ENCODE measurements at places on chromosomes 1 and 21. TPM values are rescaled to one million over a fixed set of nuclear protein-coding genes. Genes with fewer than 3 reads are reported as not detected.
A peak's percentile ranks its signal among the peaks of the same experiment; 100 is the strongest.

CHRM3 gene
- 5.5 TPM for total RNA-seq

KCNN3 gene
- 7.3 TPM for total RNA-seq

PDPN gene
- total RNA-seq = 2.9 TPM

POLR3C gene
- 20.9 TPM for total RNA-seq

HES3 gene
- total RNA-seq = not detected

- peaks cover 47% of the 10 kb centered on the region for H3K4me1 ChIP-seq
- DNase-seq = peak; percentile 82
- peak overlapping the region; percentile 90 for H3K27ac ChIP-seq
Measured at GRCh38 chr1:27342778-27343638, 1.2 kb downstream of the SYTL1 start.

GRCh38 chr1:66444438-66445265 is 89.3 kb upstream of the SGIP1 start:
- no peaks in the 10 kb centered on the region for H3K27me3 ChIP-seq
- DNase-seq = no peak
- peaks cover 18% of the 10 kb centered on the region for H3K4me1 ChIP-seq

DNA sequence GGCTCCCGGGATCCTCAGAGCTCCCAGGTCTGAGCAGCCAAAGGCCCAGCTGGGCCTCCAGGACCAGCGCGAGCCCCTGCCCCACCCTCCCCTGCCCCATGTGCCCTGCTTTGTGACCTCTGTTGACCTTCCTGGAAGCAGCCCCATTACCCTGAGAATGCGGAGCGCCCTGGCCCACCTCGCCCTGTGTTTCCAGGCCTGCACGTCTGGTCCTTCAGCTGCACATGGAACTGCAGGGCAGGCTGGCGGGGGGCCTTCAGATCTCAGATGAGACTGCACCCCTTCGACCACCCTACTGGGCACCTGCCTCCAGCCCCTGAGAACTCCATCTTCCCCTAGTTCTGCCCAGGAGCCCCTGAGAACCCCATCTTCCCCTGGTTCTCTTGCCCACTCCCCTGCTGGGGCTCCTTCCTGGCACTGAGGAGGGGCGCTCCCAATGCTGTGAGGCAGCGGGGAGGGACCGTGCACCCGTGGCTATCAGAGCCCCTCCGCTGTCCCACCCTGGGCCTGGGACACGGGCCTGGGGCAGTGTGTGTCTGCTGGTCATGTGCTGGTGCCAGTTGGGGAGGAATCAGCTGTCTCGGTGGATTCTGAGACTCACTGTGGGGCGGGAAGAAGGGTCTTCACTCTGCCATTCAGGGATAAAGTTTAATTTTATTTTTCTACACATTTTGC is 25.1 kb downstream of the TMEM201 start:
- no peak overlapping the region for H3K27ac ChIP-seq
- peaks cover 7% of the 10 kb centered on the region for H3K4me1 ChIP-seq
- DNase-seq = peak; percentile 2
- peaks cover 53% of the 10 kb centered on the region for H3K36me3 ChIP-seq

- no peaks in the 10 kb centered on the region for H3K36me3 ChIP-seq
- no peaks in the 10 kb centered on the region for H3K4me1 ChIP-seq
- no peaks in the 10 kb centered on the region for H3K27me3 ChIP-seq
- no peak overlapping the region for H3K4me3 ChIP-seq
Measured at GRCh38 chr1:234000557-234001041, 96.1 kb downstream of the SLC35F3 start.

GRCh38 chr1:235149824-235150223 is 11.2 kb downstream of the RBM34 start:
- H3K36me3 ChIP-seq = peaks cover 100% of the 10 kb centered on the region
- no peak overlapping the region for H3K27ac ChIP-seq
- DNase-seq = no peak
- no peaks in the 10 kb centered on the region for H3K27me3 ChIP-seq
- no peak overlapping the region for H3K4me3 ChIP-seq

DNA sequence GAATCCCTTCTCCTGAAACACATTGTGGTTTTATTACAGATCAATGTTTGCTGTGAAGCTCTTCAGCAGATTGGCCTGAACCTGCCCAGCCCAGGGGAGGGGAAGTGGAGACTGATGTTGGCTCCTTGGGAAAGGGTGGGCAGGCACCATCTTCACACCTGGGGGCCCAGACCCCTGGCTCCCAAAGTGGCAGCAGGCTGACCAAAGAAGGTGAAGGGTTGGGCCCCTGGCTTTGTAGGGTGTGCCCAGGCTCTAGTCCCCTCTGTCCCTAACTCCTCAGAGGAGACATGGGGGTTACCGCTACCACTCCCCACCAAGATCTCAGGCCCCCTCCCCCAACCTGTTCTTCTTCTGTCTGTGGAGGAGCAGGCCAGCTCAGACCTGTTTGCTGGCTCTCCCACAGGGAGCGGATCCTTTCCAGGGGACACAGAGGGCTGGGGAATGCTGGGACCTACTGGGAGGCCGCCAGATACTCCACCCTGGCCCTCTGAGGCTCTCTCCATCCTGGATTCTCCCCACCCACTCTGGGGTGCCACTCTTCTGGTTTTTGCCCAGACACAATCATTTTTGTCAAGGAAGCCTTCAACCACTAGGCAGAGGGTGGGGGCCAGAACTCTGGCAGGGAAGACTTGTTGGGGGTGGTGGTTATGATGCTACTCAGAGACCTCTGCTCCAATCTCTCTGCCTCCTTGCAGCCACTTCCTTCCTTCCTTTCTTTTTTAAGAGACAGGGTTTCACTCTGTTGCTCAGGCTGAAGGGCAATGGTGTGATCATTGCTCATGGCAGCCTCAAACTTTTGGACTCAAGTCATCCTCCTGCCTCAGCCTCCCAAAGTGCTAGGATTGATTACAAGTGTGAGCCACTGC is 5.0 kb upstream of the EFNA3 start:
- peaks cover 29% of the 10 kb centered on the region for H3K4me1 ChIP-seq
- peaks cover 3% of the 10 kb centered on the region for H3K27me3 ChIP-seq
- H3K4me3 ChIP-seq = no peak overlapping the region
- H3K27ac ChIP-seq = no peak overlapping the region
- H3K36me3 ChIP-seq = peaks cover 11% of the 10 kb centered on the region

DNA sequence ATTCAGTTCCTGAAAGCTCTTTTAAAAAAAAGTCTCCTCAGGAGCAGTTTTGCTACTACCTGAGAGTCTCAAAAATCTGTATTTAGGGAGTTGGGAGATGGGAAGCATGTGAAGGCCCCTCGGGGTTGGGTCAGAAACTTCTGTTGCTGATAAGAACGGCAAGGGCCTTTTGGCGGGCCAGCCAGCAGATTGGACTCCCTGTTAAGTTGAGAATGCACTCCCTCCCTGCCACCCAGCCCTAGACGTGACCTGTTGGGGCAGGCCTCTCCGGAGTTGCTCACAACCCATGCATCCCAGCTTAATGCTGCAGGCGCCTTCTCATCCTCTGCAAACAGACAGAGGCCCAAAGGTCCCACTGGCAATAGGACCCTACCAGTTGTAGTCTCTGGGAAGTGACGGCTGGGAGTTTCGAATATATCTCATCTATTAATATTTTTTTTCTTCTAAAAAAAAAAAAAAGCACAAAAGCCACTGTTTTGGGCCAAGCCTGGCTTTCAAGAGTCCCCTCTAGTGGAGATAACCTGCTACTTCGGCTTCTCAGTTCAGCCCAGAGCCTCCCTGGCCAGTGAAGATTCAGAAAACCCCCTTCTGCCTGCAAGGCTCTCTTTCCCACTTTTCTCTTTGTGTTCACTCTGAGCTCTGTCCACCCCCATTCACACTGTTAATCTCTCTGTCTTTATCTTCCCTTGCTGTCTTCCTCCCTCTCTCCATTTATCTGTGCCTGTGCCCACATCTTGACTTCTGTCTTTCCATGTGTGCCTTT is 5.3 kb downstream of the PLXNA2 start:
- no peaks in the 10 kb centered on the region for H3K27me3 ChIP-seq
- no peak overlapping the region for H3K4me3 ChIP-seq
- peaks cover 83% of the 10 kb centered on the region for H3K4me1 ChIP-seq
- H3K36me3 ChIP-seq = no peaks in the 10 kb centered on the region
- no peak for DNase-seq

GRCh38 chr21:46604975-46605766 is at the start of gene S100B:
TSS of gene S100B (minus strand) at chr21:46605082. CDS start at chr21:46602415, 2,667 bp downstream.
- H3K27me3 ChIP-seq = peaks cover 23% of the 10 kb centered on the region
- peak; percentile 78 for DNase-seq
- no peaks in the 10 kb centered on the region for H3K4me1 ChIP-seq
- H3K36me3 ChIP-seq = no peaks in the 10 kb centered on the region

GRCh38 chr1:202956969-202957368 is 1.1 kb downstream of the ADIPOR1 start:
- peaks cover 49% of the 10 kb centered on the region for H3K4me1 ChIP-seq
- H3K4me3 ChIP-seq = peak overlapping the region; percentile 99
- no peaks in the 10 kb centered on the region for H3K27me3 ChIP-seq
- peak overlapping the region; percentile 97 for H3K27ac ChIP-seq
- peaks cover 20% of the 10 kb centered on the region for H3K36me3 ChIP-seq
- no peak for DNase-seq

- no peak overlapping the region for H3K27ac ChIP-seq
- H3K36me3 ChIP-seq = no peaks in the 10 kb centered on the region
- H3K27me3 ChIP-seq = no peaks in the 10 kb centered on the region
- no peak for DNase-seq
- no peaks in the 10 kb centered on the region for H3K4me1 ChIP-seq
Measured at GRCh38 chr1:63230722-63231121, 91.6 kb upstream of the FOXD3 start.

- no peaks in the 10 kb centered on the region for H3K36me3 ChIP-seq
- no peaks in the 10 kb centered on the region for H3K27me3 ChIP-seq
- no peak overlapping the region for H3K27ac ChIP-seq
- no peak overlapping the region for H3K4me3 ChIP-seq
- H3K4me1 ChIP-seq = peaks cover 25% of the 10 kb centered on the region
Measured at GRCh38 chr1:184530226-184530625, 143.4 kb downstream of the C1orf21 start.

- no peak for DNase-seq
- peaks cover 5% of the 10 kb centered on the region for H3K4me1 ChIP-seq
- H3K27me3 ChIP-seq = no peaks in the 10 kb centered on the region
- no peaks in the 10 kb centered on the region for H3K36me3 ChIP-seq
Measured at GRCh38 chr21:21003701-21004100, 5.5 kb downstream of the NCAM2 start.

- peak overlapping the region; percentile 36 for H3K4me3 ChIP-seq
- no peak for DNase-seq
- no peaks in the 10 kb centered on the region for H3K36me3 ChIP-seq
- H3K27me3 ChIP-seq = peaks cover 5% of the 10 kb centered on the region
Measured at GRCh38 chr1:24318615-24319311, 394 bp upstream of the GRHL3 start.

DNA sequence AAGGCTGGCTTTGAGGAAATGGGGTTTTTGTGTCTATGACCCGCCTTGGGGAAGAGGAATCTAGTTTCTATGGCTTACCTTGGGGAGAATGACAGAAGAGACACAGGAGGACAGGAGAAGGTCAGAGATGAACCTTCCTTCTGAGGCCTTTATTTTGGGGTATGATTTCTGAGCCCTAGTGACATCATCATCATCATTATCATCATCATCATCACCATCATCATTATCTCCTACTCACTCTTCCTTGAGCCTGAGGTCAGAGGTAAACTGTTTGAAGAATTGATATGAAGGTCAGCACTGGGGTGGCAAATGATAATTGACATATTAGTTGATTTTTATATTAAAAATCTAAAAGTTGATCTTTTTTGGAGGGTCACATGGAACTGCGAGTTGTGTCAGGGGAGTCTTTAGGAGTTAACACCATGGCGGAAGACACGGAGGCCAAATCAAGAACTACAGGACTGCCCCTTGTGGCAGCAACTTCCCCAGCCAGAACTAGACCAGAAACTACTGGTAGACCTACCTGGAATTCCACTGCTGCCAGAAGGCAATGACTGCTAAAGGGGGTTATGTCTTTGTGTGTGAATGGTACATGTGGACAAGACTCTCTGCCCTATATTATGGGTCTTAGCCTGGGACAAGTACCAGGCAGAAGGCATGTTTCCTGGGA is 49.8 kb upstream of the WLS start:
- no peaks in the 10 kb centered on the region for H3K36me3 ChIP-seq
- no peaks in the 10 kb centered on the region for H3K27me3 ChIP-seq
- H3K4me1 ChIP-seq = no peaks in the 10 kb centered on the region
- DNase-seq = no peak
- no peak overlapping the region for H3K4me3 ChIP-seq
- no peak overlapping the region for H3K27ac ChIP-seq

DNA sequence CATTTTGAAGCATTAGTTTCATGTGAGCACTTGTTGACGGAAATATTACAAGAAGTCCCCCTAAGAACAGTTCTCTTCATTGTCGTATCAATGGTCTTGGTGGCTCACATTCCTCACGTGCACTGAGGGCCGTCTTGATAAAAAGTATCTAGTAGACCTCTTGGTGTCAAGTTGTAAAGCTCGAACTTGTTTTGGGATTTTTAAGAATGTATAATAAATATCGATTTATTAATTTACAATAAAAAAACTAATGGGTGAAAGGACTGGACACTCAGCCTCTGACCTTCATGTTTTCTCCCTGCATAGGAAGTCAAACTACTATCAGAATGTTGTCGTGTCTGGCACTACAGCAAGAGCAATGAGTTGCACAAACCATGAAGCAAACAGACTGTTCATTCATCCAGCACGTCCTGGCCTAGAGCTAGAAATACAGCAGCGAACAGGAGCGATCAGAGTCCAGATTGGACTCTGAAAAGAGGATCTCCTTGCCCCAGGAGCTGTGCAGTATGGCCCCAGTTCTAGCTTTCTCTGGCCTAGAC is 319.2 kb downstream of the SMYD3 start:
- H3K4me1 ChIP-seq = no peaks in the 10 kb centered on the region
- H3K36me3 ChIP-seq = no peaks in the 10 kb centered on the region
- no peak overlapping the region for H3K27ac ChIP-seq
- no peak overlapping the region for H3K4me3 ChIP-seq

DNA sequence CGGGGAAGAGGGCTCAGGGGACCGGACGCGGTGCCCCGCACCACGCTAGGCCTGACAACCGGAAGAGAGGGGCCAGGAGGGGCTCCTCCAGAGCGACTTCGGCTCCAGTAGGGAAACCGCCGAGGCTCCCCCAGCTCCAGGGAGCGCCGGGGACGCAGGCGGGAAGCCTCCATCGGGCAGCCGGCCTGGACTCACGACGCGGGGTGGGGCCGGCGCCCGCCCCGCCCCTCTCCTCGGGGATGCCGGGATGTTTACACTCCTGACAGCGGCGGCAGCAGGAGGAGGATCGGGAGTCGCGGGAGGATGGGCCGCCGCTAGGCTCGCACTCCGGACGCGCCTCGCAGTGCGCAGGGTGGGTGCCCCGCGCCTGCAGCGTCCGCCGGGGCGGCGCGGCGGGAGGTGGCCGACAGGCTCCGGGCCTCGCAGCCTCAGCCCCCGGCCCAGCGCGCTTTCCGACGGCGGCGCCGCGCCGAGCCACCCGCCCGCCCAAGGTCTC is at the start of gene NEK7:
NEK7 (plus strand) TSS at position 254 of the 496 bp plus-strand sequence. CDS start 75,583 bp downstream, outside the sequence.
- H3K27me3 ChIP-seq = no peaks in the 10 kb centered on the region
- DNase-seq = peak; percentile 96
- H3K36me3 ChIP-seq = no peaks in the 10 kb centered on the region

DNA sequence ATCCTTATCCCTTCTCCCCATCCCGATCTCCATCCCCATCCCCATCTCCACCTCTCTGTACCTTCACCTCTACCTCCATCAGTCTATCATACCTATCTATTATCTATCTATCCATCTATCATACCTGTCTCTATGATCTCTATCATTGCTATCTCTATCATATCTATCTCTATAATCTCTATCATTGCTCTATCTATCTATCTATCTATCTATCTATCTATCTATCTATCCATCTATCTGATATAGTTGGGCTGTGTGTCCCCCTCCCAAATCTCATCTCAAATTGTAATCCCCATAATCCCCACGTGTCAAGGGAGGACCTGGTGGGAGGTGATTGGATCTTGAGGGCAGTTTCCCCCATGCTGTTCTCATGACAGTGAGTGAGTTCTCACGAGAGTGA is 97.9 kb upstream of the PAXBP1 start:
- H3K27me3 ChIP-seq = no peaks in the 10 kb centered on the region
- no peak overlapping the region for H3K4me3 ChIP-seq
- DNase-seq = no peak
- H3K4me1 ChIP-seq = no peaks in the 10 kb centered on the region
- H3K36me3 ChIP-seq = no peaks in the 10 kb centered on the region

All from stomach (tissue), 19 donors.